Stimulated activated effector memory CD8-positive, alpha-beta T cell treated with anti-CD3 and anti-CD28 coated beads, Interleukin-12 subunit alpha, Interleukin-12 subunit beta, amount 100 ng/mL, for 72 hours (primary cell): ENCODE measurements at places on chromosomes 11 and 22.
A peak's percentile ranks its signal among the peaks of the same experiment; 100 is the strongest.

DNA sequence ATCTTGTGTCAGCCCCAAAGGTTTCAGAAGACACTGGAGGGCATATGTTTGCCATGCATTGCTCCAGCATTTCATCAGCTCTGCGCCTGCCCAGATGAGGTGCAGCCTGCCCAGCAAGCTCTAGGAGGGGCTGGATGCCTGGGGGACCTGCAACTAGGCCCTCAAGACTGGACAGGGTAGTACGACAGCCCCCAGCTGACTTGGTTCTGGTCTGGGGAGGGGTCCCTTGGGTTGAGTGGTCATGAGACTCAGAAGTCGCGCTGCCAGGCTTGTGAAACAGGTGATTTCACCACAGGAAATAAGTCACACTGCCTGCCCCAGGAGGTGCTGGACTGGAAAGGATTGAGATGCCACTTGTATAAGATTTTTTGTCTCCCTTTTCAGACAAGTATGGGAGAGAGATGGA lies 23.4 kb downstream of the TPBGL start:
- no peak for DNase-seq

DNA sequence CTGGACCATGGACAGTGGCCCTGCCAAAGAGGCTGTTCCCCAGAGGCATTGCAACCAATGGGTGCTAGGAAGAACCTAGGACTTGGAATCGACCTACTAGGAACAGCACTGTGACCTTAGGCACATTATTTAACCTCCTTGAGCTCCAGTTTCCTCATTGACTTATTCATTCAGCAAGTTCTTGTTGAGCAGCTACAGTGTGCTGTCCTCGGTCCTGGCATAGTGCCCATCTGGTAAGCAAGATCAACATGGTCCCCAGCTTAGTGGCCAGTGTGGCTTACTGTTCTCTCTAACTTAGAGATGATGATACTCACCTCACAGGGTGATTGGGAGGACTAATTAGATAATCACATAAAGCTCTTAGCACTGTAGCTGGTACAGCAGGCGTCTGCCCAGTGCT lies 8.2 kb downstream of the ABCG4 start:
- no peak for DNase-seq

DNA sequence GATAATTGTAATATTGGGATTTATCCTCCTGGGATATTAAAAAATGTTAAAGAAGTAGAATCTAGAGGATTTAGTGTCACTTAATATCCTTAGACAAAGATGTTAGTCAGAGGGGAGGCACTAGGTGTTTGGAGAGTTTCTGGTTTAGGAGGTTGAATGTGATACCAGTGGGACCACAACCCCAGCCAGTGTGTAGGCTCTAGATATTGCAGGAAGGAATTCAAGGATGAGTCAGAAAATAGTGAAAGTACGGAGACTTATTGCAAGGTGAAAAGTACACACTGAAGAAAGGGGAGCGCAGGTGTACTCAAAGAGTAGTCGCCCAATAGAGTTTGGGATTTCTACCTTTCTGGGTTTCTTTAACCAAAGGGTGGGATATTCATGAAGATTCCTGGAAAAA lies 5.7 kb upstream of the TMEM41B start:
- no peak for DNase-seq

- DNase-seq, result no peak
Measured at GRCh38 chr11:1667906-1668305, 29.1 kb upstream of the KRTAP5-6 start.

DNA sequence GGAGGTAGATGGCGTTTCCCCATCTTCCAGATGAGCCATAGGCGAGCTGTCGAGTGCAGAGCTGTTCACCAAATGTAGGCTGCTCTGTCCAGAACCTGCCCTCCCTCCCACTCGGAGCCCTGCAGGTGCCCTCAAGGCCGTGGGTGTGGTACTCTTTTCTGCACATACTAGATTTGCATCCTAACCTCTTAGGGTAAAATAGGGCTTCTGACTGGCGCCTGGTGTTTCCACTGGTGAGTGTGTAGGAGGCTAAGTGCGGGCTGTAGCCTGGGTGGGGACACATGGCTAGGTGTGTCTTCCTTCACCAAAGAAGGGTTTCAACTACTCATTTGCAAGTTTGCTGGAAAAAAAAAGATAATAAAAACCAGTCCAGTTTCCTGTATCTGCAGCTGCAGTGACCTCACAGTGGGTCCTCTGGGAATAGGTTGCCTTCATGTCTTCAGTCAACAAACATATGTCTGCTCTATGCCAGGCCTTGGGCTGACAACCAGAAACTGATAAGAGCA lies 8.5 kb downstream of the BIK start:
- DNase-seq, result no peak

DNA sequence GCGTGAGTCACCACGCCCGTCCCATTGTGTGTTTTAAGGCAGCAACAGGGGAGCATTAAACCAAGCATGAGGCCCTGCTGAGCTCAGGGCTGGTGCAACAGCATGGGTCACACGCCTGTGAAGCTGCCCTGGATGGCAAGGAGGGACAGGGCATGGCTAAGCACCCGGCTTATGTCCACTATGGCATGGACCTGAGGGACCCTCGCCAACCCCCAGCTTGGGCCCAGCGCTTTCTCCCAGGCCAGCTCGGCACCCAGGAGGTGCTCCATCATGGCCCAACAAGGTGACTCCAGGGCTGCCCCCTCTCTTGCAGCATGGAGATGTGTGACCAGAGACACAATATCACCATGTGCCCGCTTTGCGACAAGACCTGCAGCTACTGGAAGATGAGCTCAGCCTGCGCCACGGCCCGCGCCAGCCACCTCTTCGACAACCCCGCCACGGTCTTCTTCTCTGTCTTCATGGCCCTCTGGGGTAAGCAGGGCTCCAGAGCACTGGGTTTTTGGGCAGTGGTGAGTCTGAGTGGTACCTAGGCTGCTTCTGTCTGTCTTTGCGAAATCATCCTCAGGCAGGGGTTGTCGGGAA lies 53.6 kb downstream of the ANO1 start:
- DNase-seq, result no peak

DNA sequence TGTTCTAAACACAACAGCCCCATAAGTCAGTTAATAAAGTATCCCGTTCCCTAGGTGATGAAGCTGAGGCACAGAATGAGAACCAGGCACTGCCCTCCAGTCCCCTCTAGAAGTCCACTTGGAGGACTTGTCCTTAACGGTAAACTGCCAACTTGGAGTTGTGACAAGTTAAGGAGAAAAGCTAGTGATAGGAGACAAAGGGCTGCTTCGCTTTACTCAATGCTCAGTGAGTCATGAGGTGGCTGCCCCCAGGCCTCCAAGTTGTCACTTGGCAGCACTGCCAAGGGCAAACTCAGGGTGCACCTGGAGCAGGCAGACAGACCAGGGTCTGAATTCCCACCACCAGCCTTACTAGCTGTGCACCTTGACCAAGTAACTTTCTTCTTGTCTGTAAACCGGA lies 13.5 kb downstream of the SLC43A1 start:
- DNase-seq, result no peak

DNA sequence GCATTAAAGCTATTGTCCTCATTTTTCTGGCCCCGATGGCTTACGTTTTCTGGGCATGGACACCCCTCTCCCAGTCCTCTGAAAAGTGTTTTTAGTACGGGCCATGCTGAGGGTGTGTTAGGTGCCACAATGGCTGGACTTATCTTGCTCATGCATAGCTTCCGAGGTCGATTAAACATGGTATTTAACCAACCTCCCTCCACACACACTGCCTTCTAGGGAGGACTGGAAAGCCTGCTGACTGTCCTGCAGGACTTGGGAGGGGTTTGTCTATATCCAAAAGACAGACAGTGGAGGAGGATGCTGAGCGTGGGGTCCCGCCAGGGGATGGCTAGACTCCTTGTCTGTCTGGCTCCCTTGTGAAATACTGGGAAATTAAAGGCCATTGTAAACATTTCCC lies 95.3 kb downstream of the FBXO7 start:
- no peak for DNase-seq

GRCh38 chr11:73463359-73463758 lies 87.2 kb downstream of the RELT start:
- DNase-seq, result no peak

DNA sequence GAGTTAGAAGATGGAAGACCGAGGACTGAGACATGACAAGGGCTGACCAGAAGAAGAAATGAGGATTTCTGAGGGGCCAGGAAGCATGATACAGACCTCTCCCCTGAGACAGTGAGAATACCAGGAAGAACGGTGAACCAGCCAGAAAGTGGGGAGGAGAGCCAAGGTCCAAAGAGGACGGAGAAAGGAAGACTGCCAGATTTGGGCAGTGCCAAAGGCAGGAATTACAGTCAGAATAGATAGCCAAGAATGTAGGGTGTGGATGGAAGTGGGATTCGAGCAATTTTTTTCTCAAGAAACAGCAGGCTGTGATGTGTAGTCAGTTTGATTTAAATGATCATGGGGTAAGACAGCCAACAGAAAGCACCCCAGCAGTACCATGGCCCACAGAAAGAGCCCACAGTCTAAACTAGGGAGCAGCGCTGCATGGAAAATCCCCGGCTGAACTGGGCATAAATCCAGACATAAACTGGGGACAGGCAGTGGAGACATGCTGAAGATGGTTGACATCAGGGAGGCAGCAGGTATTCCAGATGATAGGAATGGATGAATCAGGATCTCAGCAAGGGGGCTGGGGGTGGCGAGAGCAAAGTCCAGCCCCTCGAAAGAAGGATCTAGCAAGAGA lies 67.3 kb upstream of the BARX2 start:
- no peak for DNase-seq

GRCh38 chr11:122505304-122506006 lies 150.1 kb upstream of the UBASH3B start:
- DNase-seq, result peak; percentile 70
